ENCODE measurements at places on chromosomes 11 and 22.

- no peak for DNase-seq
Measured at GRCh38 chr11:134100171-134100570, 31.3 kb downstream of the JAM3 start.

DNA sequence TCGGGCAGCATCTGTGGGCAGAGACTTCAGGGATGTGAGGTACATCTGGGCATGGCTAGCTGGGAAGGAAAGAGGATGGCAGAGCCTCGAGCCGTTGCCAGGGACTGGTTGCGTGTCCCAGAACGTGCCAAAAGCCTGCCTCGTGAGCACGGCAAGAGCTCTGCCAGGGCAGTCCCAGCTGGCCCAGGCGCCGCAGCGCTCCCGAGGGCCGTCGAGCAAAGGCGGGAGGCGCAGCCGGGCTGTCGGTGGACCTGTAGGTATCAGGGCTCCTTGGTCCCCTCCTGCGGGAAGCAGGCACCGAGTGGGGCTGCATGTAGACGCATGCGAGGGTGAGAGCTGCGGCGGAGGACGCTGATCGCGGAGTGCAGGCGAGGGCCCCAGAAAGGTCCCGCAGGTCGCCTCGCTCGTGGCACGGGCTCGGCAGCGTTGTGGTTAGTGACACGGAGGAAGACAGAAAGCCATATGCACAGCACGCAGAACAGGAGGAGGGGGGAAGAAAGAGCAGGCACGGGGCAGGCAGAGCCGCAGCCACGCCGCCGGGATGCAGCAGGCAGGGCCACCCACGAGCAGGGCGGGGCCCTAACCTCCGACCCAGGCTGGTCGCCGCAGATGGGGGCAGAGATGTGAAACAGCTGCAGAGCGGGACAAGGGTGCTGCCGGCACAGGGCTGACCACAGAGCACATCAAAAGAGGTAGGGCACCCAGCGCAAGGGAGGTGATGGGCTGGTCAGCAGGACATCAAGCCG, 18.0 kb downstream of the LSP1 start:
- no peak for DNase-seq

- no peak for DNase-seq
Measured at GRCh38 chr11:108663154-108663877, 1.6 kb upstream of the DDX10 start.

DNA sequence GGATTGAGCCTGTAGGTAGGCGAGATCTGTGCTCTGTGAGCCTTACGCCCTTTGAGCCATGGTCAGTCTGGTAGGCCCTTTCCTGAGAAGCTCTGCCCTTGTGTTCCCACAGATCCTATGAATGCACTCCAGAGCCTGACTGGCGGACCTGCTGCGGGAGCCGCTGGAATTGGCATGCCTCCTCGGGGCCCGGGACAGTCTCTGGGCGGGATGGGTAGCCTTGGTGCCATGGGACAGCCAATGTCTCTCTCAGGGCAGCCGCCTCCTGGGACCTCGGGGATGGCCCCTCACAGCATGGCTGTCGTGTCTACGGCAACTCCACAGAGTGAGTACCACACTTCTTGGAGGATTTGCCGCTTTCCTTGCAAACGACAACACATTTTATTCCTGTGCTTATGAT, 47.4 kb downstream of the MED15 start:
- DNase-seq, result no peak

DNA sequence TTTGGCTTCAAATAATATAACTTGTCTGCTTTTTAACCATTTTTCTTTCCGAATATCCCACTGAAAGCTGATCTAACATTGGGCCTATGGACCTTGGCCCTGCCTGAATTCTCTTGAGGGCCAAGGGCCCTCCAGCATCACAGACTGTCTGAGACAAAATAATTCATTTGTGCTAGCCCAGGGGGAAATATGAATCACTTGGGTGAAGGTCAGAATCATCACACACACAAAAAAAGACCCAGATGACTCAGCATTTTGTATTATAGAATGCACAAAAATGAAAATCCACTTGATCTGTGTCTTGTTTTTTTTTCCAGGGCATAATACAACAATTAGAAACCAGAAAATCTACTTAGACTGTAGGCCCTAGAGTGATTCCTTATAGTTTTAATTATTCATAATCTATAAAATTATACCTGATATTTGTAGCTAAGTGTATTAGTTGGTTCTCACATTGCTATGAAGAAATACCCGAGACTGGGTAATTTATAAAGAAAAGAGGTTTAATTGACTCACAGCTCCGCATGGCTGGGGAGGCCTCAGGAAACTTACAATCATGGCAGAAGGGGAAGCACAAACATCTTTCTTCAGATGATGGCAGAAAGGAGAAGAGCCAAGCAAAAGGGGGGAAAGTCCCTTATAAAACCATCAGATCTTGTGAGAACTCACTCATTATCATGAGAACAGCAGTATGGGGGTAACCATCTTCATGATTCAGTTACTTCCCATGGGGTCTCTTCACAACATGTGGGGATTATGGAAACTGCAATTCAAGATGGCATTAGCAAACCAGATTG, 15.6 kb upstream of the RDX start:
- DNase-seq, result no peak

Measured in NCI-H1092 (cell line).